ENCODE measurements at places on chromosomes 13 and 19. TPM values are rescaled to one million over a fixed set of nuclear protein-coding genes. Genes with fewer than 3 reads are reported as not detected.

Gene PSG3
- not detected for total RNA-seq

Gene REEP6
- 3.1 TPM for total RNA-seq

Gene SULT2B1
- not detected for total RNA-seq

Gene OLFM4
- not detected for total RNA-seq

Gene KLK3
- not detected for total RNA-seq

Gene SLC7A10
- total RNA-seq = not detected

Gene SWSAP1
- total RNA-seq = 6.8 TPM

Gene SPTBN4
- 4.1 TPM for total RNA-seq

Gene UBE2L5
- 1.00 TPM for total RNA-seq

Gene ADM5
- 15.3 TPM for total RNA-seq

Gene SIAH3
- not detected for total RNA-seq

Gene EXOC3L2
- total RNA-seq = not detected

Gene NOTCH3
- 0.25 TPM for total RNA-seq

Gene DOCK6
- total RNA-seq = 78.2 TPM

Gene APOC4
- not detected for total RNA-seq

Gene PLVAP
- 0.31 TPM for total RNA-seq

Gene SLC1A6
- not detected for total RNA-seq

Gene DMKN
- not detected for total RNA-seq

Gene CEBPA
- total RNA-seq = 2.5 TPM

Gene NECTIN2
- total RNA-seq = not detected

Gene FFAR3
- 0.19 TPM for total RNA-seq

Gene SOHLH2
- total RNA-seq = not detected

Gene IRGC
- total RNA-seq = not detected

Gene JUNB
- total RNA-seq = 31.8 TPM

Gene FAM216B
- total RNA-seq = not detected

Gene CIC
- 48.2 TPM for total RNA-seq

Gene BRD4
- 157 TPM for total RNA-seq

Gene CYP4F8
- not detected for total RNA-seq

All from OCI-LY7 (cell line).